Stimulated activated CD4-positive, alpha-beta T cell treated with anti-CD3 and anti-CD28 coated beads, Interleukin-2, amount 100 ng/mL, for 24 hours (primary cell): ENCODE measurements at places on chromosomes 1 and 21.

GRCh38 chr1:226353698-226354525 lies 44.9 kb upstream of the LIN9 start:
- no peak for DNase-seq

GRCh38 chr1:156476501-156477298 lies 23.9 kb downstream of the MEF2D start:
- peak; percentile 50 for DNase-seq

GRCh38 chr1:21654209-21654608 lies 14.9 kb downstream of the RAP1GAP start:
- DNase-seq, result no peak

DNA sequence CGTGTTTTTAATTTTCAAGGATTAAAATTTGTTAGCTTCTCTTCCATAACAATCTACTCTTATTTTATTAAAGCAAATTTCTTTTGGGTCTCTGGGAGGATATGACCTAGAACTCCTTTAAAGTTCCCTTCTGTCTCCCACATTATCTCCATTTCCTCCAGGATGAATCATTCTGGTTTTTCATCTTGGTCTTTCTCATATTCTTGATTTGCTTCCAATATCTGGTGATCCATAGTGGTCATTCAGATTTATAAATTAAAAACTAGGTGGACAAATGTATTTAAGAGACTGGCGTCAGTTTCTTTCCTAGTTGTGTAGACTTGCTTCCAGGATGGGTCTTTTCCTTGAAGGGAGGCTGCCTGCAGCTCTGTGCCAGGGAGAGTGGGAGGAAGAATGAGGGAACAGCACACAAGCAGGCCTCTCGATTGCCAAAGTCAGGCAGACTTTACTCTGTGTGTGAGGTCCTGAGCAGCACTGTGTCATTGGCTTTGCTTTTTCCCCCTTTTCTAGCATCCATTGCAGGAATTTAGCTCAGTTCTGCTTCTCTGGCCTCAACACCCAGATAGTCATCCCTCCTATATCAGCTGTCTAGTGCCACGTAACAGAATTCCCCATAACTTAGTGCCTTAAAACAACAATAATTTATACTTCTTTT lies 48.1 kb upstream of the FOXO6 start:
- no peak for DNase-seq

DNA sequence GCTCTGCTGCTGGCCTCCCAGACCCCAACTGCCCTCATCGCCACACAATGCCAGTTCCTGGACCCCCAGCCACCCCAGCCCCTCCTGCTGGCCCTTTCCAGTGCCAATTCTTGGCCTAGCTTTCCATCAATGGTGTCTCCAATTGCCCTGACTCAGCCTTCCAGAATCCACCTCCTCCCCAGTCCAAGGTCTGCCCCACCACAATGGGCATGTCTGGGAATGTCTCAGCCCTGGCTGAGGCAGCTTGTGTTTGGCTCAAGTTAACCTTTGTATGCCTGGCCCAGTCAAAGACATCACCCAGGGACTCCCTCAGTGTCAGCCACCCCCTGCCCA lies 16.4 kb downstream of the ALDH4A1 start:
- DNase-seq, result no peak

DNA sequence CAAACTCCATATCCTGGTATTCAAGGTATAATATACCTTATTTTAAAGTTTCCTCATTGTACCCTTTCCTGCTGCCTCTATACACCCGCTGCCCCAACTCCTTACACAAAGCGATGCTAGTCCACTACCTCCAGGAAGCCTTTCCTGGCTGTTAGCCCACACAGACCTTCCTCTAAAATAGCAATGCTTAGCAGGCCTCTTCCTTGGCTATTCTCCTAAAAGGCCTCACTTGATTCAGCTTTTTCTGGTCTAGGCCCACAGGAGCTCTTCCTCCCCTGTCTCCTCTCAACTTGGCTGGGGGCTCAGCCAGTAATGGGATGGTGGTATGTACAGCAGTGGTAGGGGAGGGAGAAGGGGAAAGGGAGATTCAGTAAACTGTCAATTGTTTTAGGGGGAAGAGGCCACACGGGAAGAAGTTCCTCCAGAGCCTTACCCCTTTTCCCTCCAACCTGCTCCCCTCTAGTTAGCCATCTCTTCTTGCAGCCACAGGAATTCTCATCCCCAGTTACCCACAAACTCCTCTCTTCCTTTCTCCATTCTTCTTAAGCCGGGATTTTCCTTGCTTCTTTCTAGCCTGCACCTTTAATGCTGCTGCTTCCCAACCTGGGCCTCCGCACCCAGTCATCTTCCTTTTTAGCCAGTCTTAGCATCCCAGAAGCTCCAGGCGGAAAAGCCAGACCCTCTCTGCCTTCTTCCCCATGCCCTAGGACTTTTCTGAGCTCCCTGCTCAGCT lies 2.6 kb downstream of the LRRC41 start:
- DNase-seq, result no peak

- no peak for DNase-seq
Measured at GRCh38 chr1:118555638-118556037, 370.6 kb upstream of the SPAG17 start.

GRCh38 chr1:72357411-72357810 lies 75.1 kb upstream of the NEGR1 start:
- no peak for DNase-seq

DNA sequence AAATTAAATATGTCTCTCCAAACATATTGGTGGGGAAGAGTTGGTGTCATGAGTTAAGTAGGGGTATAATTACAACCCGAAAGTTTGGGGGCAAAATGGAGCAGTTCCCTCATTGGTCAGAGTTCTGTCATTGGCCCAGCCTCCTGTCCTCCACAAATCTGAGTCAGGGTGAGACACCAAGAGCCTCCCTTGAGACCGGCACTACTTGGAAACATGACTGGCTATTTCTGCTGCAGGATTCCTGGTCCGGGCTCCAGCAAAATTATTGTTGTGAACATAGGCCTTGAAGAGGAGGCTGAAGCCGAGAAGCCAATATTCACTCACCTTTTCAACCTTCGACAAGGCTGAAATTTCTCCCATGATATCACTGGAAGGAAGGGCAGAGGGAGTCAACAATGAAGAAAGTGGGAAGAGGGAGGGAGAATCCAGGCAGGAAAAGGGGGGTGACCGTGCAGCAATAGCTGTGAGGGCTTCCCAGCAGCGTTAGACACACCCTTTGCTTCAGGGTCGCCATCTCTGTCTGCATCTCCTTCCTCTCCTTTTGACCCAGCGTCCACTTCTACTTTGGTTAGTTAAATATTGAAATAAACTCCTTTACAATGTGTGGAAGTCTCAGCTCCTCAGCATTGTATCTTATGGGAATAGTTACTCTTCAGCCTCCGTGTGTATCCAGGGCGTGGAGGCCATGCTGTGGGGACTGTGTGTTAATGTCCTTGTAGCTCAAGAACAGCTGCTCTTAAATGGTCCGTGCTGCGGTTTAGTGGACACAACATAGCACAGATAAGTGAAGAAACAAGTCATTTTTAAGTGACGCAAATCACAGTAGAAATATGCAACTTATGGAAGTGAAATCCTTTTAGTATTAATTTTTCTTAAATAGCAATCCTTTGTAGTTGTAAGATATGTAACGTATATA lies 307.4 kb downstream of the DISC1 start:
- DNase-seq, result no peak
